ENCODE measurements at places on chromosomes 4 and X.
A peak's percentile ranks its signal among the peaks of the same experiment; 100 is the strongest.

DNA sequence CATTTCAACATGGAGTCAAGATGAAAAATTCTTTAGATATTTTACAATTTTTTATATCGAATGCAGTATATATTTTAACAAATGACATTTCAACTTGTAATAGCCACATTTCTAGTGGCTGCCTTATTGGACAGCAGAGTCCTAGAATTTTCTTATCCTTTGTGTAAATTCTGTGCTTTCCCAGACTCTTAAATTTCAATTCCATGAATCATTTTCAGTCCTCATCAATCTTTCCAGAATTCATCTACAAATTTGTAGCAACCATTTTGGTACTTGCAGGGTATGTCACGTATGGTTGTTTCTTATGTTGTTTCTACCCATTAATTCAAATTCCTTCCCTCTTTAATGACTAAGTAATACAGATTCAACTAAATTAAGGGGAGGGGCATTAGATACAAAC, 2.7 kb downstream of the PAICS start:
- DNase-seq: peak; percentile 18

GRCh38 chr4:168844353-168845049, 165.6 kb downstream of the CBR4 start:
- DNase-seq: peak; percentile 93

GRCh38 chrX:77743720-77744119, 42.3 kb downstream of the ATRX start:
- DNase-seq: peak; percentile 5

GRCh38 chr4:186304866-186305505, 39.0 kb downstream of the F11 start:
- peak; percentile 5 for DNase-seq

DNA sequence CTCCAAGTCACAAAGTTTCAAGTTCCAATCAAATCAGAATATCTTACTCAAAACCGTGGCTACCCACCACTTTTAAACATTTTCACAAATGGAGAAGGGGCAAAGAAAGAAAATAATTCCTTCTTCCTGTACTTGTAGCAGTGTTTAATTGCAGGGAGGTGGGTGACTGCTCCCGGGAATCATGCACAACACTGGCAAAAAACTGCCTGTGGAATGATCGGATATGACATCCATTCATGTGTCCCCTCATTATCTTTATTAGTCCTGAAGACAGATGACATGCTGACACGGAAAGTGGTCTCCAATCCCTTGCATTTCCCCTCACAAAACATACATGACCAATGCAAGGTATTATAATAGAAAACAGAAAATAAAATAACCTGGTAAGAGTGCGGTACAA, 2.0 kb downstream of the TSPAN5 start:
- DNase-seq: no peak

DNA sequence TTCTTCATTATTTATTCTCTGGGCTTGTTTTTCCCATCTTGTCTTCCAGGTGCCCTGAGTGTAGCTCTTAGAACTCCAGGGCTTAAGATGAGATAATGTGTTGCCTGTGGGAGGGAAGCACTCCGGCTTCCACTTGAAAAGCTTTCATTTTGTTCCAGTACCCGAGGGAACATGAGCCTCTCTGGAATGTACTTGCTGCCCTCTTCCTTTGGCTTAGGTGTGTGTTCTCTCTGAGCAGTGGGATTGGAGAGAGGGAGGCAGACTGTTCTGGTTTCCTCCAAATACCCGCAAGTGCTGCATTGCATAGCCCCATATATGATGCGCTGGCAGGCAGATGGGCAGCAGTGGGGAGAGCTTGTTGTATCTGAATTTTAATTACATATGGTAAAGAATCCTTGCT, 861 bp upstream of the DTHD1 start:
- DNase-seq: no peak

GRCh38 chr4:114368751-114369150, 229.9 kb upstream of the UGT8 start:
- DNase-seq: no peak

- no peak for DNase-seq
Measured at GRCh38 chr4:182193311-182193710, 49.9 kb upstream of the TENM3 start.

GRCh38 chrX:74147439-74147838, 156.5 kb upstream of the ZCCHC13 start:
- DNase-seq: no peak

DNA sequence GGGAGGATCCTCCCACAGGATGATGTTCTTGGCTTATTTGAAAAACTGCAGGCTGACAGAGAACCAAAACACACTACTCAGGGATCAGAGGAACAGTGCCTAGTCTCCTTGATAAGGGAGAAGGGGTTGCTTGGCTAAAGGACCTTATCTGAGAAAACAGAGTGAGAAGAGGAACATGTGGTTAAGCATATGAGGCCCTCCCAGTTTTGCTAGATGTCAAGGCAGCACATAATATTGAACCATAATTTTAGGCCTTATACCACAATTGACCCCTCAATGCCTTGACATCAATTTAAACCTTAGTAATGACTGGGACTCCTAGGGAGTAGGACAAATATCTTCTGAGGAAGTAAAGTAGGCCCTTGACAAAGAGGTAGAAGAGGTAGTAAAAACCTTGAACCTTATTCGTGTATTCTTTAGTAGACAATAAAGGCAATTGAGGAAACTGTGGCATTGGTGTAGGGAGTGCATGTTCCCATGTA, 79.3 kb downstream of the TEX13C start:
- no peak for DNase-seq

DNA sequence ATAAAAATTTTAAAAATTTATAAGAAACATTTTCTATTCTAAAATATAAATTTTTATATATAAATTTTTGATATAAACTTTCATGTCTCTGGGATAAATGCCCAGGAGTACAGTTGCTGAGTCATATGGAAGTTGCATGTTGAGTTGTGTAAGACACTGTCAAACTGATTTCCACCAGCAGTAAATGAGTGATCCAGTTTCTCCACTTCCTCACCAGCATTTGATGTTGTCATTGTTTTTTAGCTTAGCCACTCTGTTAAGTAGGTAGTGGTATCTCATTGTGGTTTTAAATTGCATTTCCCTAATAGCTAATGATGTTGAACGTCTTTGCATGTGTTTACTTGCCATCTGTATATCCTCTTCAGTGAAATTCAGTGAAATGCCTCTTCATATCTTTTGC, 66.5 kb downstream of the MAMLD1 start:
- DNase-seq: peak; percentile 86

GRCh38 chr4:128292349-128292748, 4.7 kb upstream of the PGRMC2 start:
- DNase-seq: no peak

Data from iris pigment epithelial cell (primary cell).